Hematopoietic multipotent progenitor cell treated with erythropoietin and hydrocortisone succinate and interleukin-3 and kit ligand, for 6 days (in vitro differentiated cells): ENCODE measurements at places on chromosomes 16 and 17.

DNA sequence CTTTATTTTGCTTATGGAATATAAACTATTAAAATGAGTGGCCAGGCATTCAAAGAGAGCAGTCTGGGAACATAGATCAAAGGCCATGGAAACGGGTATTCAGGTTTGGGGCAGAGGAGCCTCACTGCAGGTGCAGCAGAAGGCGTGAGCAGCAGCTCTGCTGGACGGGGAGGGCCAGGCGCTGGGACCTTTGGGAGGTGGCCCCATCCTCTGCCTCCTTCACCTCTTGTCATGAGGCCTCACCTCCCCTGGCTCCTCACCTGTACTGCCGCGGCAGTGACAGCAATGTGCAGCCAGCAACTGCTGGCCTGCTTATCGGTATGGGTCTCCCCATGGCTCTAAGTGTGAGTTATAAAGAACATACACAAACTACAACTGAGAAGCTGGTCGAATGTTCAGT lies 109.4 kb downstream of the CDK5R1 start:
- DNase-seq = no peak

- DNase-seq = no peak
These were observed 301.8 kb upstream of the MAF start for GRCh38 chr16:79902351-79902750.

GRCh38 chr16:48318630-48319029 lies 66.6 kb downstream of the SIAH1 start:
- DNase-seq = peak; percentile 35

- no peak for DNase-seq
These were observed 1.5 kb upstream of the ADAM11 start for GRCh38 chr17:44757045-44757917.

DNA sequence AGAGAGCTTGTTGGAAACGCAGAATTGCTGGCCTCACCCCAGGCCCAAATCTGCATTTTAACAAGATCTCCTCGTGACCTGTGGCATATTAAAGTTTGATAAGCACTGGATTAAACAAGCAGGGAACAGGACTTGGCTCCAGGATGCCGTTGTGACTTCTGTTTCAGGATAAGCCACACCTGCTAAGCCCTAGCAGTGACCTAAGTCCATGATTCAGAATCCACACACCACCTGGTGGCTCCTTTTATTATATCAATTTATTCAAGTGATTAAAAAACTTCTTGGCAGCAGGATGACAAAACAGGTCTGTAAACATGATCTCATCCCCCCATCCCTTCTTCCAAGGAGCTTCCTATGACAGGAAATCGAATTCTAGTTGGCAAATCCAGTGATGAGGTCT lies 9.1 kb downstream of the NAGPA start:
- DNase-seq = peak; percentile 59

- no peak for DNase-seq
These were observed 306.0 kb downstream of the FOXL1 start for GRCh38 chr16:86884390-86884650.

DNA sequence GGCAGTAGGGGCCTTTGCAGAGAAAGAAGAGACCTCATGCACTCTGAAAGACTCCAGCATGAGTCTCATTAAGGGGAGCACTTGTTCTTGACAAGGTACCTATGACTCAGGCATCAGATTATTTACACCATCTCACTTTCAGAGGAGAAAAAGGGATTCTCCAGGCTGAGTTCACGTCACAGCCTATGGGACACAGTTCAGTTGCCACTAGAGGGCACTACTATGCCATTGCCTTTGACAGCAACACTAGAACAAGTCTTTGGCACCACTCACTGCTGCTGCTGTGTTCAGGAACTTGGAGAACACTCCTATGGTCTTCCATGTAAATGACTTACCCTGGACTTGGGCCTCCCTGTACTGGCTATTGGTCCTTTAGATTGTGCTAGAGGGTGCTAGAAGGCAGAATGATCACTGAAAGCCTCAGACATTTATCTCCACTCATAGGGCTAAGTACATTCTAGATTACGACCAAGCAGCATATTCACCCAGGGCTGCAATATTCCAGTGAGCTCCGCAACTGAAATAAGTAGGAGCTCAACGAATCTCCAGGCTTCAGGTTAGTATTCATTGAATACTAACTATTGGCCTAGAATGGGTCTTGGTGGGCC lies 225.1 kb upstream of the CA10 start:
- peak; percentile 76 for DNase-seq

DNA sequence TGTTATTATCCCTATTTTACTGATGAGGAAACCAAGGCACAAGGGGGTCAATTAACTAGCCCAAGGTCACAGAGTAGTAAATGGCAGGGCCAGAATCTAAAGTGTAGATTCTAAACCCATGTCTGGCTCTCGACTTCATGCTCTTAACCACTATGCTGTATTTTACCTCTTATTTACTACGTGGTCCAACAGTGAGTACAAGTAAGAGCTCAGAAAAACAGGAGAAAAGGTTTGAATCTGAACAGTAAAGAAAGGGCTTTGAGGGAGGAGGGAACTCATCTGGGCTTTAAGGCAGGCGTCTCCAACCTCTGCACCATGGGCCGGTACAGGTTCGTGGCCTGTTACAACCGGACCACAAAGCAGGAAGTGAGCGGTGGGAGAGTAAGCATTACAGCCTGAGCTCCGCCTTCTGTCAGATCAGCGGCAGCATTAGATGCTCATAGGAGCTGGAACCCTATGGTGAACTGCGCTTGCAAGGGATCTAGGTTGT lies 62.9 kb downstream of the SMURF2 start:
- peak; percentile 82 for DNase-seq

DNA sequence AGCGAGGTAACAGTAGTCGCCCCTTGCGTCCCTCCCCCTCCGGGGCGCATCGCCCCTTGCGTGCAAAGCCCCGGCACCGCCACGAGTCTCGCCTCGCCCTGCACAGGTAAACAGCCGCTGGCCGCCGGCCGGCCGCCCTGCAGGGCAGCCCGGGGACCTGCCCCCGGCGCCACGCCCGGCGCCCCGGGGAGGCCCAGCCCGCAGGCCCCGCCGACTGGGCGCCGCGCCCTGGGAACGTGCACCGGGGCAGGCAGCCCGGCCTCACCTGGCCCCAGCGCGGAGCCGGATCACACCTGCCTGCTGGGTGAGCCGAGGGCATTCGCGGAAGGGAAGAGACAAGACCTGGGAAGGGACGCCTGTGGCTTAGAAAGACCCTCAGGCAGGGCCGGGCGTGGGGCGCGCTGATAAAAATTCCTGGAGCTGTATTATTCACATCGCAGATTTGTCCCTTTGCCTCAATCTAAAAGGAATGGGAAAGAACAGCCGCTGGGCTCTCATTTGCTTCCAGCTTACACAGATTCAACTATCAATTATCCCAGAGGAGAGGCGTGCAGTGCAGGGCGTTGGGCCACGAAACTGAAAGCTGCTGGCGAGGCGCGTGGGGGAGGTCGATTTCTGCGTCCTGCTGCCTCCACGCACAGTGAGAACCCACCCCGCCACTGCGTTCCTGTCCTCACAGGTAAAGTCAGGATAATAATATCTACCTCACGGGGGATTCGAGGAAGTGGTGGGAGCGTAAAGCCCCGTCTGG lies 451.9 kb downstream of the SLC39A11 start:
- DNase-seq = no peak

DNA sequence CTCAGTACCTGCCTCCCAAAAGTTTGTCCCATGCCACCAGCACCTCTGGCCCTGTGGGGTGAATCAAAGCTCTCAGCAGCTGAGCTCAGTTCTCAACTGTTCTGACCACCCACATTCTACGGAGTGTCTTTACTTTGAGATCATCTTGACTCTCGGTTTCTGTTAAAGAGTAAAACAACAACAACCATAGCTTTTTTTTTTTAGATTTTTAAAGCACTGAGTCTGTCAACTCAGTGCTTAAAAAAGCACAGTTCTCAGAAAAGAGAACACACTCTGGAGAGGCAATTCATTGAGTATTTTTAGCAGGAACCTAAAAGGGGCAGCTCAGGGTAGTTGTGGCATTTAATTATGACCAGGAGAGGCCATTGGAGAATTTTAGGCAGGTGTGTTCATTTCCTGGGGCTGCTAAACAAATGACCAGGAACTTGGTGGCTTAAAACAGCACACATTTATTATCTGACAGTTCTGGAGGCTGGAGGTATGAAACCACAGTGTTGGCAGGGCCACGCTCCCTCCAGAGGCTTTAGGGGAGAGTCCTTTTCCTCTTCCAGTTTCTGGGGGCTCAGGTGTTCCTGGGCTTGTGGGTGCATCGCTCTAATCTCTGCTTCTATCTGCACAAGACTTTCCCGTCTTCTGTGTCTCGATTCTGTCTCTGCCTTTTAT lies 6.7 kb upstream of the WFIKKN2 start:
- no peak for DNase-seq

DNA sequence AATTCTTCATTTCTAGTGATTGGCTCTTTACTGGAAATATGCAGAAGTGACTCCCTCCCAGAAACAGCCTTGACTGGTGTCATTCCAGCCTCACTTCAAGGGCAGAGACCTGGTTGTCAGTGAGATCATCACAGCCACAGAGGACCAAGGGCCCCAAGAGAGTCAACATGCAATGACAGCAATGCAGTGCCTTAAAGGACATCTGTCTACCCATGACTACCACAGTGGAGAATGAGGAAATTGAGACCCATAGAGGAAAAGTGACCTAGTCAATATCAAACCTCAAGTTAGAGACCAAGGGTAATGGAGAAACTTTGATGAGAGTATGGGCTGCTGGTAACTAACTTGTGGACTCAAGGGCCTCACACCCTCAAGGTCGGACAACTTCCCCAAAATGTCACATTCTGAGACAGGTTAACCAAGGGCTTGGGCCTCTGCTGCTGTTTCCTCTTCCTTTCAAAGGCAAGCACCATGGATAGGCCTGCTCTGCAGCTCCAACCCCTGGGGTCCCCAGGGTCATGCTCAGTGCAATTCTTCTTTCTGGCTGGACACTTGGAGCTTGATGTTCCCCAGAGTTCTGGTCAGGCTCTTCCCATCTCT lies 11.3 kb downstream of the NOG start:
- DNase-seq = no peak

- DNase-seq = no peak
These were observed 67.8 kb downstream of the GRIN2A start for GRCh38 chr16:10114409-10114808.
